Stimulated activated CD4-positive, alpha-beta T cell treated with anti-CD3 and anti-CD28 coated beads, Interleukin-12 subunit alpha, Interleukin-12 subunit beta, amount 100 ng/mL, for 48 hours (primary cell): ENCODE measurements at places on chromosomes 3 and 15.

DNA sequence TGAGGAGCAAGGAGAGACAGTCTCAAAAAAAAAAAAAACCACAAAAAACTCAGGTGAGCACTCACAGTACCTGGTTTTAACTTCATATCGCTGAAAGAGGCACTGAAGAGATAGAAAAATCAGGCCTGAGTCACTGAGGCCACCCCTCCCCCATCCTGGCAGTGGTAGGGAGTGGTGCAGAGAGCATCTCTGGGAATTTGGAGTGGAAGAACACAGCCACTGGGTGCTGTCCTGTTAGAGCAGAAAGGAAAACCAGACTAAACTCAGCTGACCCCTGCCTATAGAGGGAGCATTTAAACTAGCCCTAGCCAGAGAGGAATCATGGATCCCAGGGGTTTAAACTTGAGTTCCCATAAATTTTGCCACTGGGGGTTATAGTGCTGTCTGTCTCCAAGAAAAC is 22.2 kb upstream of the DNAJC13 start:
- DNase-seq = no peak

- DNase-seq = no peak
Measured at GRCh38 chr3:111051354-111051753, 20.3 kb upstream of the NECTIN3 start.

DNA sequence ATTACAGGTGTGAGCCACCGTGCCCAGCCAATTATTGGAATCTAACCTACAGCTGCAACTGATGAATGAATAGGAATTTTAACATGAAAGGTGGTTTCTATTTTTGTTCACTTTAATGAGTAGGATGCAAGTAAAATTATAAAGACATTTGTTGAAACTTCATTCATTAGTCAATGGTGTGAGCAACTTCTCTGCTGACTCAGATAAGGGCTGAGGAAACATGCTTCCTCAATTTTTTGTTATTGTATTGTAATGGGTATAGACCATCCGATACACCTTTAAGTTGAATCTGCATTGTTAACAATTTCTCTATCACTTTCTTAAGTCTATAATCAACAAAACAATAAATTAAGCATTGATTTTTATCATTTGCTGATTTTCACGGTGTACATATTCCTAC is 127.8 kb downstream of the STAG1 start:
- DNase-seq = no peak

GRCh38 chr3:23646184-23646920 is 159.4 kb upstream of the UBE2E1 start:
- no peak for DNase-seq

DNA sequence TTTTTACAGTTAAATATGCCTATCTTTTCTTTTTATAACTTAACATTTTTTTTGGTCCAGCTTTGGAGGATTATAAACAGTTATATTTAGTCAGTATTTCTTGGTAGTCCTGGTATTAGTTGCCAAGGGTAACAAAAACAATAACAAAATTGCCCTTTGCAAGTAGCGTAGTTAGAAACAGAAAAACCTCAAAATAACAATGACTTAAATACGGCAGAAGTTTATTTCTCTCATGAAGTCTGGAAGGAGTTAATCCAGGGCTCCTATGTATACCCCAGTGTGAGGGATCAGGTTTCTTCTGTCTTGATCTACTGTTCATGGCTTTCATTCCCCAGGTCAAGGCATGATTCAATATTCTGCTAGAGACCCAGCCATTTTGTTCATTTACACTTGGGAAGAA is 14.1 kb upstream of the MYH15 start:
- DNase-seq = no peak

GRCh38 chr15:99031688-99032282 is 24.2 kb upstream of the PGPEP1L start:
- no peak for DNase-seq

- no peak for DNase-seq
Measured at GRCh38 chr15:29162411-29162810, 107.2 kb downstream of the NSMCE3 start.

DNA sequence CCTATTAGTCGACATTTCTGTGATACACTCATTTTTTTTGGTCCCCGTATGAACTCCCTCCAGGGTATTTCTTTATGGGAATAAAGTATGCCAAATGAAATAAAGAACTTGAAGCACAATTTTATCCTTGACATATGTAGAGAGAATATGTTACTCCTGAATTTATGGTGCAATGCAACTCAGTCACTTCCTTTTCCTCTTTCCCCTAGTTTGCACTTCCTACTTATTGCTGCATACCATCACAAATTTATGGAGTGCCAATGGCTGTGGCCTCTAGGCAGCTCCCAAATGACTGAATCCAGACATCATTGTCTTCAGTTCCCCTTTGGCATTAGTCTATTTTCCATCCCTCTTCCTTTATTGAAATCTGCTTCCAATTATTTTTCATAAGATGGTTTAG is 403.5 kb downstream of the FHIT start:
- DNase-seq = no peak

DNA sequence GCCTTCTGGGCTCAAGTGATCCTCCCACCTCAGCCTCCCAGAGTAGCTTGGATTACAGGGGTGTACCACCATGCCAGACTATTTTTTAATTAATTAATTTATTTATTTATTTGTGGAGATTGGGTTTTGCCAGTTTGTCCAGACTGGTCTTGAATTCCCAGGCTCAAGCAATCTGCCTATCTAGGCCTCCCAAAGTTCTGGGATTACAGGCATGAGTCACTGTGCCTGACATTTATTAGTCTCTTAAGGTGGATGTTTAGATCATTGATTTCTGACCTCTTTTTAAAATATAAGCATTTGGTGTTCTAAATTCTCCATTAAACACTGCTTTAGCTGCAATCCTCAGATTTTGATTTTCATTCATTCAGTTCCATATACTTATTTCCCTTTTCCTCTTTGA is 15.6 kb downstream of the FBXW12 start:
- DNase-seq = no peak

DNA sequence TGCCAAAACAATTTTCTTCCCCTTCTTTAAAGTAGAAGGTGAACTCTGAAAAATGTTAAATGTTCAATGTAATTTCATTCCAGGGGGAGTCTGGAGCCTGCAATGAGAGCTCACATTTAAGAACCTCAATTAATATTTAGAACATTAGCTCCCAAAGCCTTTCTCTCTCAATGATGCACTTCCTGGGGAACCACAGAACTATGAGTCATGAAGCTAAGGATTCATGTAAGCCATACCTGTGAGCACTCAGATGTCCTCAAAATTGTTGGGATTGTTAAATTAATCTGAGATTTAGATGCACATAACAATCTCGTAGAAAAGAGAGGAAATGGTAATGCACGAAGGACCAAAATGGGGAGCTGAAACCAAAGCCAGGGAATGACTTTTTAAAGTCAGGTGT is 244.2 kb upstream of the LRIG1 start:
- DNase-seq = no peak

GRCh38 chr3:25658836-25659235 is 5.9 kb downstream of the TOP2B start:
- DNase-seq = no peak

- DNase-seq = peak; percentile 60
Measured at GRCh38 chr3:46065294-46065705, 38.0 kb upstream of the XCR1 start.

- no peak for DNase-seq
Measured at GRCh38 chr3:21238661-21239060, 512.3 kb downstream of the ZNF385D start.

GRCh38 chr3:18044971-18045880 is 302.8 kb upstream of the TBC1D5 start:
- DNase-seq = no peak

- DNase-seq = no peak
Measured at GRCh38 chr3:188123170-188123905, 30.6 kb upstream of the LPP start.

- no peak for DNase-seq
Measured at GRCh38 chr3:120791913-120792312, 49.4 kb downstream of the GTF2E1 start.

GRCh38 chr3:103406320-103406850 is 971.6 kb downstream of the ZPLD1 start:
- no peak for DNase-seq

DNA sequence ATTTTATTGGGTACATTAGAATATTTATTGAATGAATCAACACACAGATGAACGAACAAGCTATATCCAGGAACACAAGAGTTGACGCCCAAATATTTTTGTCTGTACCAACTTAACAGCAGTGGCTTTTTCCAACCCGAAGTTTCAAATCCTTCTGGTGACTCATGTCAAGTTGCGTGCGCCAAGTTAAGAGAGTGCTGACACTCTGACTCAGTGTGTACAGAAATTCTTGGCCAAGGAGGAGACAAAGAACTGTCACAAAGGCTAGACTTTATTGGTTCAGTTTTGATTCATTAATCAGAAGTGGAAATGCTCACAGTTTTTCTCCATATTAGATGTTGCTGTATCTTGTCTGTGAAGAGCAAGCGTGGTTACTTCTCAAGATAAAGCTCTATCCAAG is 59.6 kb upstream of the TSC22D2 start:
- DNase-seq = no peak

DNA sequence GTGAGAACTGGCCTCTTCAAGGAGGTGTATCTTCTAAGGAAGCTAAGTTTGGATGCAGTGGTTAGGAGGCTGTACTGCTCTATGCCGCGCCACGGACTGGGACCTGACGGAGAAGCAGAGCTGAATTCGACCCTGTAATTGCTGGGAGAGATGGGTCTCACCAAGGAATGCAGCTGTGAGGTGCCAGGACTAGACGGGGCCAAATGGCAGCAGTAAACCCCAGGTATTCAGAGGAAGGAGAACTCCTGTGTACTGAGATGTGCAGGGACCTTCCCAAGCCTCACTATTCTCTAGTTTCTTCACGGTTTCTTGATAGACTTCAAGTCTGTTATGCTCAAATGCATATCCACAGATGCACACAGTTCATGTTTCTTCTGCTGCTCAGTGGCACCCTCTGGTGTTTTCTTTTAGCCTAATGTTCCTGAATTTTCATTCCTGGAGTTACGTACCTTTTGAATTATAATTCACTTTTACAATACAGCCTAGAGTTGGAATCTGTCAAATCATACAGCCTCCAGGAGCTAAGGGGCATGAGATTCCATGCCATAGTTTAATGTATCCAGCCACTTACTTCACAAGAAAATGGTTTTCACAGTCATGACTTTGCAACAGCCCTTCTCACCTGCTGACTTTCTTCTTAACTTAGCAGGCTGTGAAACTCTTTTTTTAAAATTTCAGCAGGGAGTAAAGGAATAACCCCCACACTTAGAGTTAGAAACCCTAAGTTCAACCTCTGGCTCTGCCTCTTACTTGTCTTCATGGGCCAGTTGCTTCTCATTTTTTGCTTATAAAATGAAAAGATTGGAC is 61.8 kb downstream of the GLDN start:
- DNase-seq = no peak

DNA sequence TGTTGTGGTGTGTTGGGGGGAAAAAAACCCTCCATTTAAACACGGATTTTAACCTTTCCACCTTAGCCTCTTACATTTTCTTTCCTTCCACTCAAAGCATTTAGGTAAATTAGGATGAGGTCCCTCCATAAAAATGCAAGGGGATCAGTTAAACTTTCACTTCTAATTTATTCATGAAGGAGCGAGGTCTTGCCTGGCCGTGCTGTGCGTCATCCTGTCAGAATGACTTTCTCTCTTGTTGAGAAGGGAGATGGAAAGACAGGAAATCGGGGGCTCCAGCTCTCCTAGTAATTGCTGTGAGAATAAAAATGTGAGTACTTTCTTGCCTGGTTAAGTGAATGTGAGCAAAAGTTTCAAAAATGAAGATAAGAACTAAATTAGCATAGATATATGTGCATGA is 962.3 kb upstream of the NR2F2 start:
- DNase-seq = no peak

- DNase-seq = no peak
Measured at GRCh38 chr3:122475316-122475715, 39.4 kb downstream of the KPNA1 start.

DNA sequence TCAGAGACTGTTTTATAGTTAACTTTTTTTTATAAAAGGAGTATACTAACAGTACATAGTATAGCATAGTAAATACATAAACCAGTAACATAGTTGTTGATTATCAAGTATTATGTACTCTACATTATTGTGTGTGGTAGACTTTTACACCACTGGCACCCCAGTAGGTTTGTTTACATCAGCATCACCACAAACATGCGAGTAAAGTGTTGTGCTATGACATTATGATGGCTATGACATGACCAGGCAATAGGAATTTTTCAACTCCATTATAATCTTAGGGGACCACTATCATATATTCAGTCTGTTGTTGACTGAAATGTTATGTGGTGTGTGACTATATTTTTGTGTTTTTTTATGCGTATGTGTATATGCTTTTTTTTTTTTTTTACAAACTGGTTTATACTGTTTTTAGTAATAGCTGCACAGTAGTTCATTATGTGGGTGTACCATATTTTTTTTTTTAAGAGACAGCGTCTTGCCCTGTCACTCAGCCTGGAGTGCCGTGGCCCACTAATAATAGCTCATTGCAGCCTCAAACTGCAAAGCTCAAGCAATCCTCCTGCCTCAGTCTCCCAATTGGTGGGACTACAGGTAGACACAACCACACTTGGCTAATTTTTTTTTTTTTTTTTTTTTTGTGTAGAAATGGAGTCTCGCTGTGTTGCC is 1.9 kb downstream of the CAPN7 start:
- no peak for DNase-seq

GRCh38 chr3:183576487-183577107 is 21.1 kb upstream of the KLHL6 start:
- DNase-seq = no peak

GRCh38 chr15:33852570-33852969 is 115.7 kb upstream of the CHRM5 start:
- DNase-seq = no peak

GRCh38 chr3:135549928-135550494 is 415.5 kb upstream of the PPP2R3A start:
- DNase-seq = no peak

- DNase-seq = no peak
Measured at GRCh38 chr3:130760922-130761321, 14.3 kb upstream of the PIK3R4 start.

DNA sequence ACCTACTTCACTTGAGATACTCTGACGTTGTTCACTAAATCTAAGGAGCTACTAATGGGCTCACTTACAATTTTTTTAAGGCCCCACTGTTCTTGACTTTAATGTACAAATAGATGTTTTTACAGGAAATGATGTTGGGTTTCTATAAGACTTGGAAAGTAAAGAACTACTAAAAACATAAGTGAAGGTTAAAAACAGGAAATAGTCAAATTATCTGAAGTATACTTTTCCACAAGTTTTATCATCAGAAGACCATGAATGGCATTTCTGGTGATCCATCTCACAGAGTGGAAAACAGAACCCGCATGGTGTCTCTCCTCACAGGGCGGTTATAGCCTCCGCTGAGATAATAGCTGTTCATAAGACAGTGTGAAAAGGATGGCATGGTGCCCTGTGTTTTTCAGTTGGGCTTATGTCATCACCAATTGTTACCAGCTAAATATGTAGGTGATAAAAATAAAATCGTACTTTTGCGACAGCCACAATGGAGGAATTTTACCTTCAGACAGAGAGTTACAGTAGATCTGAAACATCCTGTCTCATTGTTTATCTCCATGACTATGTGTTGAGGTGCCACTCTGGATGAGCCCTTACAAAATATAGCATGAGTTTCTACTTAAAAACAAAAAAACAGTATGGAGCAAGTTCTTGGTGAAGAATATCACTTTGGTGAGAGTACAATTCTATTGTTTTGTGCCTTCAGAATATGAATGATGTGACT is 462.4 kb downstream of the RAP2B start:
- no peak for DNase-seq

- no peak for DNase-seq
Measured at GRCh38 chr3:11541321-11542303, 102.1 kb downstream of the VGLL4 start.

- DNase-seq = no peak
Measured at GRCh38 chr3:194184265-194184751, 48.4 kb downstream of the HES1 start.
